ENCODE measurements at places on chromosomes 6 and 20.

GRCh38 chr6:101605874-101606273, 212.4 kb downstream of the GRIK2 start:
- DNase-seq, result peak; percentile 13

DNA sequence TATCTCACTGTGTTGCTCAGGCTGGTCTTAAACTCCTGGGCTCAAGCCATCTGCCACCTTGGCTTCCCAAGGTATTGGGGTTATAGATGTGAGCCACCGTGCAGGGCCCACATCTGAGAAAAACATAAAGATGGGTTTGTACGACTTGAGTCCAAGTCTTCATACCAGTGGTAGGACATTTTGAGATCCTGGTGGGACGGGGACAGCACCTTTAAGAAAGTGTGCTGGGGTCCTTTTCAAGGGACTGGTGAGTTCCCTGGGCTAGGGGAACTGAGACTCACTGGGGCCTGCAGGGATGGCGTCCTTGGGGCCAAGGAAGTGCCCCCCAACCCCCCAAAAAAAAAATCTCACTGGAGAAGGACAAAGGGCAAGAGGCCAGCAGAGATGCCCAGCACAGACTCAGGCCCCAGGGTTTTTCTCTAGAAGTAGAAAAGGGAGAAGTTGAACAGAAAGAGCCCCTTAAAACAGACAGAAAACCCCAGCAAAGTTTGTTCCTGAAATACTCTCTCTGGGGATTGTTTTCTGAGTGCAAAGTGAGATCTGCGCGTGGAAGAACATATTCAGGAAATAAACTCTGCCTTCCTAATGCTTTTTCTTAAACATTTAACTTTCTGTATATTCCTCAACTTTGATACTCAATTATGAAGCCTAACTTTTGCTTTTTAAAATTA, 10.7 kb downstream of the OSBPL2 start:
- no peak for DNase-seq

- DNase-seq, result no peak
These were observed 12.8 kb upstream of the SNAI1 start for GRCh38 chr20:49969946-49970345.

- DNase-seq, result no peak
These were observed 302.3 kb downstream of the TBC1D7 start for GRCh38 chr6:13025893-13026499.

DNA sequence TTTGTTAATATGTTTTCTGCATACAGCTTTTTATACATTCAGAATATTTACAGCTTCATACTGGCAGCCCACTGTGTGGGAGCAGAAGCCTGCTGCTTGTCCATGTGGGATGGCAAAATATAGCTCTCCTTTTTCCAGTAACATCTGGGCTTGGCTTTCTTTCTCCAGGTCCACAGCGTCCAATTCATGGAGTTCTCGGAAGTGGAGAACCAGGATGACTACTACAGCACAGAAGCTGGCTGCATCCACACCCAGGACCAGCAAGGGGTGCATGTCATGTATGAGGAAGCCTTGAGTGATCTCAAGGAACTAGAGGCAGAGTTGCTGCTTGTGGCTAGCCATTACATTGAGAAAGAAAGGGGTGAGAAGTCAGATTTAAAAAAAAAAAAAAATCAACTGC, 143.1 kb downstream of the CD164 start:
- DNase-seq, result no peak

DNA sequence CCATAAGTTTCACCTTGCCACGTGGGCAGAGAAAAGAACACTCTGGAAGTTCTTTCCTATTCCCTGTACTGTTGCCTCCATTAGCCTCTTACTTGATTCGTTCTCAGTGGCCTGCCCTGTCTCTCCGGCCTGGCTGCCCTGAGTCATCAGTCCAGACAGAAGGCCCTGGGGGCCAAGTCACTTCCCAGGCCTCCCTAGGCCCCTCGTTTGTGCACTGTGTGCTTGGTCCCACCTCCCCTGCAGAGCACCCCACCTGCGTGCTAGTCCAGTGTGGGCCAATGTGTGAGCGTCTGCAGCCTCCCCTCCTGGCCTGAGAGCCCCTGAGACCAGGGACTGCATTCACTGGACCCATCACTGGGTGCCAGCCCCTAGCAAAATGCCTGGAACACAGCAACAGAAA, 191.2 kb upstream of the RREB1 start:
- no peak for DNase-seq

GRCh38 chr6:72826744-72827438, 205.0 kb downstream of the KCNQ5 start:
- DNase-seq, result peak; percentile 63

DNA sequence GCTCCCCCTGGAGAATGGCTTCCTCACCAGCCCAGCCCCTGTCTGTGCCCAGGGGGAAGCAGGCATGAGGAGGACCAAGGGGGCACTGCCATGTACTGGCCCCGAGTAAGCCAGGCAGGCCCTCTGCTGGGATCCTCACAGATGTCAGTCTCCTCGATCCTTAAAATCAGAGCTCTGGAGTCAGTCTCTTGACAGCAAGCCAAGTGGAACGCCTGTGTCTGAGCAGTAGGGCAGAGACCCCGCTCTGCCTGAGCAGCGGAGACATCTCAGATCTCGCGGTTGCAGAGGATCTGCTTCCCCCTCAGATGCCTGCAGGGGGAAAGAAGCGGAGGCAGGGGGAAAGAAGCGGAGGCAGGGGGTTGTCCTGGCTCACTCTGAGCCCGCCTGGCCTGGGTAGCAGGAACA, 92.6 kb downstream of the SNX5 start:
- no peak for DNase-seq

DNA sequence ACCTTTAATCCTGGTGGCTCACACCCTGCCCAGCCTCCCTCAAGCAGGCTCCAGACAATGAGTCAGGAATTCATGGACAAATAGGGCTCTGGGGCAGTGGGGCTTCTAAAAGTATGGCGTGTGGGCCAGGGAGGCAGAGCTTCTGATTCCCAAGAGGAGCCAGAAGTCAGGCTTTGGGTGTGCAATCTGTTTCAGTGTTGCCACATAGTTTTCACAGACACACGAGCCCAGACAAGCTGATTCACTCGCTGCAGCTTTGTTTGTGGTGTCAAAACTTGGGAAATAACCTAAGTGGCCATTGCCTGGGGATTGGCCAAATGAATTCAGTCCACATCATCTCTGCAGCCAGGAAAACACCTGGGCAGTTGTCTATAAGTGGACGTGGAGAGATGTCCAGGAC, 9.2 kb downstream of the PEDS1 start:
- DNase-seq, result peak; percentile 92

DNA sequence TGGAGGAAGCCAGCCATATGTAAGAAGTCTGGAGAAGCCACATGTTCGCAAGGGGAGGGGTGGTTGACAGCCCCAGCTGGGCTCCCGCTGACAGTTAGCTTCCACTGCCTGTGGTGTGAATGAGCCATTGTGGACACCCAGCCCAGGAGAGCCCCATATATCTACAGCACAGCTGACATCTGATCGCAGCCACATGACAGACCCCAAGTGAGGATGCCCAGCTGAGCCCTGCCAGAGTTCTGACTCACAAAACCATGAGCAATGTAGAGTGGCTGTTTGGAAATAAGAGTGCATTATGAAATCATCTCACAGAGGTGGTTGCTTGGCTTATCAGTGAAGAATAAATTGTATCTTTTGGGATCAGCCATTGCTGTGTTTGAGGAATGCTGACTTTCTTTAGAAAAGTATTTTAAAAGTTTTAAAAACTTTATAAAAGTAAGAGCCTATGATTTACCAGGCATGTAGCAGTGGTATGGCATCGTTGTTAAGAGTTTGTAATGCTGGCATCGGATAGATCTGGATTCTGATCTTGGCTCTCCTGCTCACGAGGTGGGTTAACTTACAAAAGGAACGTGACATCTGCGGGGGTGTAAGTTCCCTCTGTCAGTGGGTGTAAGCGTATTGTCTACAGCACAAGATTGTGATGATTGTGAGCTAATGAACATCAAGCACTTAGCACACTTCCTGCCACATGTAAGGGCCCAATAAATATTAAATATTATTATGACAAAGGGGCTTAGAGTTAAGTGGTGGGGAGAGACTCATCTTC, 24.1 kb downstream of the CFAP61 start:
- DNase-seq, result peak; percentile 72

- DNase-seq, result peak; percentile 76
These were observed 13.1 kb downstream of the UQCC1 start for GRCh38 chr20:35398660-35399144.

- no peak for DNase-seq
These were observed 9.5 kb downstream of the SIRPG start for GRCh38 chr20:1648101-1648500.

- peak; percentile 43 for DNase-seq
These were observed 90.6 kb upstream of the CD83 start for GRCh38 chr6:14026831-14027539.

DNA sequence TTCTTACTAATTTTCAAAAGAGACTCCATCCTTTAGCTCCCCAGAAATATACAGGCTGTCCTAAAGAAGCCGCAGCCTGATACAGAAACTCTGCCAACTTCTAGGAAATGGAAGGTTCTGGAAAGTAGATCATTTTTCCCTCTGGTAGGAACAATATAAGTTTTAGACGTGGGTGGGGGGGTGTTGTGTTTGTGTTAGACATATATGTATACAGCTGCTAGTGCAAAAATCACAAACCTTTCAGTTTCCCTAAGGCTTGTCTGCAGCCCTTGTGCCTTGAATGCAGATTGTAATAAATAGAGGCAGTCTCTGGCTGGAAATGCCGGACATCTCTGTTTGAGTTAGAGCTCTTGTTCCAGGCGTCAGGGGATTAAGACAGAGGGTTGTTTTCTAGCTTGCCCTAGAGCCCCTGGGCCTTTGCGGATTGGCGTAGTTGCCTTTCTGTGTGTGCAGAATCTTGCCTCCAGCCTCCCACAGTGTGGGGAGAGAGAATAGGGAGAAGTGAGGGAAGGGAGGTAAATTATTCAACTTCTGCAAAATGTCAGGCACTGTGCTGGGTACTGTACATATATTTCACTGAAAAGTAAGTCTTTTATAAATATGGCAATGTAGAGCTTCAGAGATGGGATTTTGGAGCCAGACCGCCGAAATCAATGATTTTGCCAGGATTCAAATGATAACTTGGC, 269.7 kb downstream of the PRL start:
- DNase-seq, result no peak

GRCh38 chr20:3803854-3804253, 7.7 kb downstream of the CDC25B start:
- no peak for DNase-seq

DNA sequence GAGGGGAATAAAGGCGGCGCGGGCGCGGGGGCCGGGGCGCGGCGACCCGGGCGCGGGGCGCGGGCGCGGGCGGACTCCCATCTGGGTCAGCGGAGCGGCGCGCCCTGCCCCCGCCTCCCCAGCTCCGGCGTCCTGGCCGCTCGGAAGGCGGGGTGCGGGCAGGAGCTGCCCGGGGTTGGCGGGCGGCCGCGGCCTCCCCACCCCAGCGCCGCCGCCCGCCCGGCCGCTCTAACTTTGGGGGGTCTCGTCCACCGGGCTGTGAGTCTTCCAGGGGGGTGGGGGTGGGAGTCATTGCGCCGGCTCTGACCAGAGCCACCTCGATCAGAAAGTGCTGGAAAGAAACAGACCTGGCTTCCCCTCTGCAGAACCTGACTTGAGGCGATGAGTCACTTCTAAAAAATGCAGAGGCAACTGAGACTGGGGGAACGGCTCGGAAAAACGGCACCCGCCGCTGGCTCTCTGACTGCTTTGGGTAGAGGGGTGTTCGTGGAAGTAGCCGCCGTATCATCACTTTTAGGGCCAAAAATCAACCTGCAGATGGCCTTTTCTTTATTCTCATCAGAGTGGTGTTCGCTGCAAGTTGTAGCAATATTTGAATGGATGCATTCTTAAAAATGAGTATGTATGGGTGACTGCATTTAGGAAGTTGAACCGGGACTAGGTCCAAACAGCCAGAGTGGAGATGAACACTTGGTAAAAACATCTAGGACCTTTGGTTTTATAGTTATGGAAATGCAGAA, 667 bp downstream of the CAP2 start:
- peak; percentile 74 for DNase-seq

DNA sequence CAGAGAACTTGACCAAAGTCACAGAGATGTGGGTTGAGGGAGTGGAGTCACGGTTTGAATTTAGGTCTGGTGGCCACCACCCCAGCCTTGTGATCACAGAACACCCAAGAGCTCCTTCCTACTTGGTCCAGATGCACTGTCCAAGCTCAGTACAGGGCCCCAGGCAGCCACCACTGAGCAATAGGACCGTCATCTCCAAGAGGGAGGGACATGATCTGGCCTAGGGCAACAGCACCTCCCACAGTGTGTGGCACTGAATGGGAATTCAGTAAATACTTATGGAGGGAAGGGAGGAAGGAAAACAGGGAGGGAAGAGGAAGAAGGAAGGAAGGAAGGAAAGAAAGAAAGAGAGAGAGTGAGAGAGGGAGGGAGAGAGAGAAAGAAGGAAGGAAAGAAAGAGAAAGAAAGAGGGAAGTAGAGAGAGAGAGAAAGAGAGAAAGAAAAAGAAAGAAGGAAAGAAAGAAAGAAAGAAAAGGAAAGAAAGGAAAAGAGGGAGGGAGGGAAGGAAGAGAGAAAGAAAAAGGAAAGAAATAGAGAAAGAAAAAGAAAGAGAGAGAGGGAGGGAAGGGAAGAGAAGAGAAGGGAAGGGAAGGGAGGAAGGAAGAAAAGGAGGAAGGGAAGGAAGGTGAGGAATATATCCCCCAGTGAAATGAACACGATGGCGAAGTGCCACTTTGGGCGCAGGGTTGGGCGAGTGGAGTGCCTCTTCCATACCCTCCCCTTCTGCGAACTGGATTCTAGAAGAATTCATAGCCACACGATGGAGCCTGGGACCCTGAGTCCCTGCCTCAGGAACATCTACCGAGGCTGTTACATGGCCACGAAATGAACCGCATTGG, 243.7 kb downstream of the TFAP2C start:
- DNase-seq, result no peak

DNA sequence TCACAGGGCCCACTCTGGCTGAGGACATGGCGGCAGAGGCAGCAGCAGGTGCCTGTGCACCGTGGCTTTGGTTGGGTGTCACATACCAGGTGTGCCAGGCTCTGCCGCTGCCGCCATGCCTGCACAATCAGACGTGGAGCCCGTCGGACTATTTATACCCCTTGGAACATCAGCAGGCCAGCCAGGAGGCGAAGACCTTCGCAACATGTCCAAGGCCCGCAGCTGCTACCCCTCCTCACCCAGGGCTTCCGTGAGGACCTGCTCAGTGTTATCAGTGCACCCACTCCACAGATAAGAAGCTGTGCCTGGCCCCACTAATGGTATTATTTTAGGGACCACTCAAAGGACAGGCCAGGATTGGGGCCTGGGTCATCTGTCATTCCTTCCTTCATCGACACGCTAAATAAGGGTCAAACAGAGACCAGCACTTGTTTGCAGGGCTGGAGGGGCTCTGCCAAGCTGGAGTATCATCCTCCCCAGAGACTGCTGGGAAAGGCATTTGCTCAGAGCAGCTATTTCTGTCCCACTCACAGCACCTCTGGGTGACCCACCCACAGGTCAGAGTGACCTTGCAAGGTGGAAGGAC, 109.2 kb downstream of the BMP7 start:
- DNase-seq, result no peak

- peak; percentile 73 for DNase-seq
These were observed 9.6 kb upstream of the APCDD1L start for GRCh38 chr20:58524814-58525213.

- DNase-seq, result no peak
These were observed 8.4 kb upstream of the HLA-DOA start for GRCh38 chr6:33017694-33018353.

Data from astrocyte of the spinal cord (primary cell).